ENCODE measurements at places on chromosomes 5 and 9. TPM values are rescaled to one million over a fixed set of nuclear protein-coding genes. Genes with fewer than 3 reads are reported as not detected.

Gene ACTBL2
- not detected for polyA plus RNA-seq

DNA sequence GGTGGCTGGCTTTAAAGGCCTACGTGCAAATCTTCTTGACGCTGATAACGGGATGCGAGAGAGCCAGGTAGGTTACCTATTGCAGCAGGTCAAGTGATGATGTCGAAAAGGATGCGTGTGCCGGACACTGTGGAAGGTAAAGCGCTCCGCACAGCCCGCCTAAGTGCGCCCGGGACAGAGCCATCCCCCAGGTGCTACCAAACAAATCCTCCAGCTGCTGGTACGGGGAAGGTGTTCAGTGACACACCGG is 245 bp upstream of the DNAJC25 start:
- H3K36me3 ChIP-seq, result no peaks in the 10 kb centered on the region
- peak overlapping the region; percentile 83 for H3K27ac ChIP-seq
- peak overlapping the region; percentile 82 for H3K4me3 ChIP-seq
- H3K4me1 ChIP-seq, result peaks cover 14% of the 10 kb centered on the region
- no peaks in the 10 kb centered on the region for H3K27me3 ChIP-seq

DNA sequence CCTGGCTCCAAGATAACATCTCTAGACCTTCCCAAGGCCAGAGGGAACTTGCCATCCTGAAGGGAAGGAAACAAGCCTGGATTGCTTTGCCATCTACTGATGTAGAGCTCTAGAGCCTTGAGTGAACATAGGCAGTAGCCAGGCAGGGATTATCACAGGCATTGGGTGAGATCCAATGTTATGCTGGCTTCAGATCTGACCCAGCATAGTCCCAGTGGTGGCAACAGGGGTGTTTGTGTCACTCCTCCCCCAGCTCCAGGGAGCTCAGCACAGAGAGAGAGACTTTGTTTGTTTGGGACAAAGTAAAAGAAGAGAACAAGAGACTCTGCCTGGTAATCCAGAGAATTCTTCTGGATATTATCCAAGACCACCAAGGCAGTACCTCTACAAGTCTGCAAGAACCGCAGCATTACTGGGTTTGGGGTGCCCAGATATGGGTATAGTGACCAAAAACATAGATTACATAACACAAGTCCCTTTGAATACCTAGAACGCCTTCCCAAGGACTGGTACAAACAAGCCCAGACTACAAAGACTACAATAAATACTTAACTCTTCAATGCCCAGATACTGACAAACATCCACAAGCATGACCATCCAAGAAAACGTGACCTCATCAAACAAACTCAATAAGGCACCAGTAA is 137.6 kb upstream of the DAPK1 start:
- no peak for DNase-seq

DNA sequence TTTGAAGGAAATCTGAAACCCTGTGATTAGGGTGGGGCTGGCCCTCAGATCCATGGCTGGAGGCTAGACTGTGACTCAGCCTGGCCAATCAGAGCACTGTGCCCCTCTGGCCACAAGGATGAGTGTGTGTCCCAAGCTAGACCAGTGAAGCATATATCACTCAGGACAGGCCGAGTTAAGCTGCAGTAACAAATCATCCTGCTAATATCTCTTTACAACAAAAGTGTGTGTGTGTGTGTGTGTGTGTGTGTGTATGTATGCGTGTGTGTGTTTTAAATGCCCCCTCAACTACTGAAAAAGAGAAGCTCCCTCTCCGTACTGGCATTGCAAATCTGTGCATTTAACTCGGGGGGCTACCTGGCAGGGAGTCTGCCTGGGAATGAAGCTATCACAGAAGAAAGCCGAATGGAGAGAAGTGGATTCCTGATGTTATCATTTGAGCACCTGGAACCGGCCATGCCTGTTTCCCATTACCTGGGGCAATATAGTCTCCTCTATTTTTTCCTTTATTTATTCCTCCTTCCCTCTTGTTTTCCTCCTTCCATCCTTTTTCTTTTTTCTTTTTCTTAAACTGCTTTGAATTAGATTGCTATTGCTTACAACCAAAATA is 25.6 kb downstream of the STC2 start:
- DNase-seq, result no peak
- H3K27me3 ChIP-seq, result no peaks in the 10 kb centered on the region
- H3K4me1 ChIP-seq, result no peaks in the 10 kb centered on the region
- no peak overlapping the region for H3K4me3 ChIP-seq
- H3K27ac ChIP-seq, result no peak overlapping the region

DNA sequence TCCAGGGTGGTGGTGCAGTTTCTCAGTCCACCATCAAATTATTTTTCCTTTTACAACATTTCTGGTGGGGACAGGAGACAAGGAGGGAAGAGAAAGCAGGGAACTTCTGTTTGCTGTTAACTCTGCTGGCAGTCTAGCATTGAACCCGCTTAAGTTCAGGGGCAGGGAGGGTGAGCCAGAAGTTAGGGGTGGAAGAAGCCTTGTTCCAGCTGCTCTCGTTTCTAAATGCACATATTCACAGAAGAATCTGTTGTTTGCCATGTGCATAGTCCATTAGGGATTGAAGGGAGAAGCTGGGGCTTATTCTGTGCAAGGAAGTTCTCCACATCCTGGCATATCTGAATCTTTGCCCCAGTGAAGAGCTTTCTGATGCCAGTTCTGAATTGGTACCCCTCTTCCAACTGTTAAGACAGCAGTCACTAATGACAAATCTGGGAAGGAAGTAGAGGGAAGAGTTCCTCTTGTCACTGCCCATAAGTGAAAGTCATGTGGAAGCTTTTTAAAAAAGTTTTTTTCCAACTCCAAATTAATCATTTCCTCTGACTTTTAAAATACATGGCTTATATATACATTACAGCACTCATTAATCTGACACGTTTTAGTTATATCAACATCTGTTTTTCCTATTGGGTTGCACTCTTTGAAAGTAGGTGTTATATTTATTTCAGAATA is 32.6 kb upstream of the ACOT12 start:
- no peaks in the 10 kb centered on the region for H3K36me3 ChIP-seq
- no peaks in the 10 kb centered on the region for H3K4me1 ChIP-seq
- no peak overlapping the region for H3K4me3 ChIP-seq
- H3K27me3 ChIP-seq, result no peaks in the 10 kb centered on the region
- DNase-seq, result no peak

- no peak overlapping the region for H3K4me3 ChIP-seq
- no peak overlapping the region for H3K27ac ChIP-seq
- no peak for DNase-seq
Measured at GRCh38 chr9:23850690-23851629, 24.9 kb upstream of the ELAVL2 start.

Gene SPATA6L
- polyA plus RNA-seq, result 0.40 TPM

- H3K36me3 ChIP-seq, result no peaks in the 10 kb centered on the region
- no peaks in the 10 kb centered on the region for H3K27me3 ChIP-seq
- no peak for DNase-seq
Measured at GRCh38 chr9:86351880-86352279, 2.3 kb downstream of the TUT7 start.

DNA sequence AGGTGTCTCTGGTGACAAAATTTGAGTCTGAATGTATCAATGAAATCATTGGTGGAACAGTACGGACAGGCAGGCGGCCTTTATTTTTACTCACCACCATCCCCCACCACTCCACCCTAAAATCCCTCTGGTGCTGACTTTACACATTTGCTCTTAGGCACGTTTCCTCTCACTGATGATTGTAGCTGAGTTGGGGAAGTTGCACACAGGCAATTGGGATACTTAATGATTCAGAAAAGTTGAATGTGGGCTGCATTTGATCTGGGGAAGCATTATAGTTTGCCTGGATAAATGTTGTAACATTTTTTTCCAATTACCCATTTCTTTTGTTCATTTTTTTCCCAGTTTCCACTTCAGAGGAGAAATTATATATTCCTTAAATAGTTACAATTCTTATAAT is 658.4 kb downstream of the TLR4 start:
- H3K4me3 ChIP-seq, result no peak overlapping the region
- H3K36me3 ChIP-seq, result no peaks in the 10 kb centered on the region
- H3K4me1 ChIP-seq, result no peaks in the 10 kb centered on the region
- H3K27me3 ChIP-seq, result no peaks in the 10 kb centered on the region
- no peak overlapping the region for H3K27ac ChIP-seq

DNA sequence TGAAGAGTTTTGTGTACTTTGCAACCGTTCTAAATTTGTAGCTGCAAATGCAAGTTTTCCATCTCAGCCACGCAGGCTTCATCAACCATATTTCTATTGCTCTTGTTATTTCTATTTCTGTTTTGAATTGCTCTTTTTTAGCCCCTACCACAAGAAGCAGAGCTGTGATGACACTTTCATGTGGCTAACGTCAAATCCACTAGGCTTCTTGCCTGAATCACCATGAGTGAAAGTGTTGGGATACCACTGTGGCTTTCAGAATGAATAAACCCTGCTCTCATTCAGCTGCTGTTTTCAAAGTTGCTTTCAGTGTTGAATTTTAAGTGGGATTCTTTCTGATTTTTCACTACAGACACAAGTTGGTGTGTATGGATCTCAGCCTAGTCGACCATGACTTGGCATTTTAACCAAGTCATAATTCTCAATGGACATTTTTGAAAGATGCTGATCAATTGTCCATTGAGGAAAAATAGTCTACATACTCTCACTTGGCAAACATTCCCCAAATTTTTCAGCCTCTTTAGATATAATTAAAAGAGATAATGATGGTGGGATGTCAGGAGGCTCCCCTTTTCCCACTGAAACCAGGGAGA is 41.0 kb upstream of the MTAP start:
- H3K27me3 ChIP-seq, result no peaks in the 10 kb centered on the region
- H3K4me3 ChIP-seq, result no peak overlapping the region
- no peaks in the 10 kb centered on the region for H3K4me1 ChIP-seq
- H3K36me3 ChIP-seq, result no peaks in the 10 kb centered on the region

Gene CARTPT
- polyA plus RNA-seq, result not detected

DNA sequence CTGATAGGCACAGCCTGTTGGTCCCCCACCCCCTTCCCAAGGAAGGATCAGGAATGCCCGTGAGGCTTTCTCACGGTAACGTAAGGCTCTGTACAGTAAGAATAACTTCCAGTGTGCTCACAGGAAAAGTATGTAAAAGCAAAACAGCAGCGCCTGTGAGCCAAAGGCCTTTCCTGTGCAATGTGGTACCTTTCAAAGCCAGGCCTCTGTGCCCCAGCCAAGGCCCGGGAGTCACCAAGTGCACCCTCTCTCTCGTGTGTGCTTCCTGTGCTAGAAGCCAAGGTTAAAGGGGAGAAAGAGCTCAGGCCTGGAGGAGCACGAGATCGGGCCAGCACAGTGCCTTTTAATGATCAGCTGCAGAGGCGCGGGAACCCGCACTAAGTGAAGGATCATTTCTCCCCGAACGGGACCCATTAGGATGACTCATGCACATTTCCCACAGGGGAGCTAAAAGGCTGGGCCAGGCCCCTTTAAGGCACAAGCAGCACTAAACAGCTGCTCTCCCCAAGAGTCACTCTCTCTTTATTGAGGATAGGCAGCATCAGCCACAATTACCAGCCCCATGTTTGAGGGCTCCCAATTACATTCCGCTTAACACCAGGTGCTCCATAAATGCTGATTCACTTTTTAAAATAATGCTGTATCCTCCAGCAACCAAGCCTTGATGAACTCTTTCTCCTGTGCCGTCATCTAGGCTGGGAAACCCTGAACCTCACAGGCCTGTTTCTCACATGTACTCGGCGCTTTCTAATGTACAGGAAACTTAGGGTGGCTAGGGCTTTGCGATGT is 42.8 kb downstream of the SHB start:
- DNase-seq, result no peak
- H3K27ac ChIP-seq, result no peak overlapping the region
- H3K4me1 ChIP-seq, result no peaks in the 10 kb centered on the region
- H3K4me3 ChIP-seq, result no peak overlapping the region

- no peak overlapping the region for H3K27ac ChIP-seq
- no peak for DNase-seq
- H3K4me1 ChIP-seq, result peaks cover 12% of the 10 kb centered on the region
Measured at GRCh38 chr9:126527109-126527825, 86.5 kb upstream of the LMX1B start.

GRCh38 chr5:130168211-130168610 is 263.9 kb downstream of the CHSY3 start:
- H3K4me1 ChIP-seq, result no peaks in the 10 kb centered on the region
- no peaks in the 10 kb centered on the region for H3K36me3 ChIP-seq
- H3K27me3 ChIP-seq, result no peaks in the 10 kb centered on the region
- DNase-seq, result no peak
- no peak overlapping the region for H3K27ac ChIP-seq
- H3K4me3 ChIP-seq, result no peak overlapping the region

GRCh38 chr9:108727580-108728111 is 128.1 kb downstream of the ACTL7B start:
- no peaks in the 10 kb centered on the region for H3K36me3 ChIP-seq
- no peak overlapping the region for H3K27ac ChIP-seq
- H3K4me3 ChIP-seq, result no peak overlapping the region
- H3K4me1 ChIP-seq, result no peaks in the 10 kb centered on the region
- no peak for DNase-seq
- no peaks in the 10 kb centered on the region for H3K27me3 ChIP-seq

Gene TRPM3
- polyA plus RNA-seq, result not detected

- DNase-seq, result no peak
- H3K36me3 ChIP-seq, result no peaks in the 10 kb centered on the region
- H3K27ac ChIP-seq, result no peak overlapping the region
- H3K27me3 ChIP-seq, result no peaks in the 10 kb centered on the region
- H3K4me1 ChIP-seq, result no peaks in the 10 kb centered on the region
Measured at GRCh38 chr9:137860361-137860760, 17.2 kb upstream of the CACNA1B start.

Gene GDNF
- polyA plus RNA-seq, result not detected

GRCh38 chr5:154547551-154547950 is 69.5 kb upstream of the HAND1 start:
- no peaks in the 10 kb centered on the region for H3K36me3 ChIP-seq
- no peak overlapping the region for H3K27ac ChIP-seq
- H3K4me1 ChIP-seq, result no peaks in the 10 kb centered on the region
- H3K4me3 ChIP-seq, result no peak overlapping the region
- DNase-seq, result no peak

DNA sequence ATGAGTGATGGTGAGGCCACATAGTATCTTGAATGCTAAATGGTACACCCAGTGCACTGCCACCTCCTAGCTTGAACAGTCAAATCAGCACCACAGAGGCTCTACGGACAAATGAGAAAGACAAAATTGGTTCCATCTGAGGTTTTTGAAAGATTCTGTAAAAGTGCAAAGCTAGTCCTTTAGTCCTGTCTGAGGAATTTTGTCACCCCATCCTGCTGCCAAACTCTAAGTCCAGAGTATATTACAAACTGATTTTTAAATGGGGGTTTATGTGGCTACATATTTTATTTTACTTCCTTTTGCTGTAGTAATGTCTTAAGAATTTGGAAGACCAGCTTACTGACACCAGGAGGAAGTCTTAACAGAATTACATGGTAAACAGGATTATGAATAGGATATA is 7.7 kb downstream of the FREM1 start:
- no peaks in the 10 kb centered on the region for H3K36me3 ChIP-seq
- no peak overlapping the region for H3K4me3 ChIP-seq
- no peak overlapping the region for H3K27ac ChIP-seq

Gene VPS13A
- polyA plus RNA-seq, result 3.0 TPM

Gene FOXD4L6
- not detected for polyA plus RNA-seq
